Placental pericyte (primary cell): ENCODE measurements at places on chromosomes 6 and 20. TPM values are rescaled to one million over a fixed set of nuclear protein-coding genes. Genes with fewer than 3 reads are reported as not detected.

MANEA gene
- total RNA-seq, result 5.5 and 23.3 TPM in 2 replicates

TMEM151B gene
- total RNA-seq, result not detected in 2 replicates

MGME1 gene
- total RNA-seq, result 9.0 and 21.8 TPM in 2 replicates

CD93 gene
- 0.43 TPM in 1 of 2 replicates, not detected in the other for total RNA-seq

ADGRF4 gene
- 0.22 and 0.29 TPM in 2 replicates for total RNA-seq
